ENCODE measurements at places on chromosomes 12 and 14.

DNA sequence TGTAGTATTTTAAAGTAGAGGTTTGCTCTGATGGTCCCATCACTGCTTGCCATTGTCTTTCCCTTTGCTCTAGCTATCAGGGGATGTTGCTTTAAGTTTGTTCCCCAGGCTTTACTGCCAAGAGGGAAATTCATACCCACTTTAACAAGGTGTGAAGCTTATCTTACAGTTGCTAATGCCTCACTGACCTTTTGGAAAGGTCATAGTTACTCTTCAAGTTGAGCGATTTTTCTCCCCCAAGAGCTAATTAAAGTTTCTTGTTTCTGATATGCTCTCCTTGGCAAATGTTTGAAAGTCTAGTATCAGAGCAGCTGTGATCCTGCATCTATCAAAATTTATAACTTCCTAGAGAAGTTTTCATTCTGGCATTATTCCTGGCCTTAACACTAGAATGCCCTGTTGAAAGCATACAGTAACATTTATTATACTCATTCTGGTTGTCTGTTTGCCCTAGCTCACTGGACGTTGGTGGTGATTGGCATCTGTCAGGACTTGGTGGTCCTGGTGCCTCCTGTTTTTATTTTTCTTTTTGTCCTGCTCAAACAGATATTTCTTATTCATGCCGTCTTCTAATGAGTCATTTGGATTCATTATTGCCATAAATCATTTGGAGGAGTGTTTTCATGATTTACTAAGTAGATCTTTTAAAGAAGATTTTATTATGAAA, 8.1 kb downstream of the ATP2A2 start:
- no peak for DNase-seq

- DNase-seq, result no peak
Measured at GRCh38 chr14:73712071-73712506, 2.1 kb downstream of the PNMA1 start.

DNA sequence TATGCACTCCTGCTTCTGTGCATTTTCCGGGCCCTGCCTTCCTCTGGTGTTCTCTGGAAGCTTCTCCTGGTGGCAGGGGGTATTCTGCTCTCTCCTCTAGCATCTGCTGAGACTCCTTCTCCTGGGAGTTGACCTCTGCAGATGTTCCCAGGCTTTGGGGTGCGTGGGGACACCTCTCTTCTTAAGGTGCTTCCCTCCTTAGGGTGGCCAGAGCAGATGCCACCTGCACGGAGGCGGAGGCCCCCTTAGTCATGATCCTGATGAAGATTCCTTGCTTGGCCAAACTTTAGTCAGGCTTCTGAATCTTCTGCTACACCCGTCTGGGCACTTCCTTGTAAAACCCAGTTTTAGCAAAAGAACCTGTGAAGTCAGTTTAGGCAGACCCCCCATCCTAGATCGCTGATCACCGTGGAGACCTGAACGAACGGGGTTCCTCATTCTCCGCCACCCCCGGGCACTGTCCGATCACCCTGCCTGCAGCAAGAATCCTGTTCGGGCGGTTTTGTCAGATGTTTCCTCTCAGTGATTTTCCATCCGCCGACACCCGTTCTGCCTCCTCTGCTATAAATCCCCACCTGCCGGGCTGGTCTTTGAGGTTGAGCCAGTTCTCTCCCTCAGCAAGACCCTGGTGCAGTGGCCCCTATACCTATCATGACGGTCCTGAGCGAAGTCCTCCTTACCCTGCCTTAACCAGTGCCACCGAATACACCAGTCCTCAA, 111.9 kb downstream of the CALM1 start:
- no peak for DNase-seq

- DNase-seq, result no peak
Measured at GRCh38 chr12:3743803-3744202, 9.1 kb downstream of the CRACR2A start.

DNA sequence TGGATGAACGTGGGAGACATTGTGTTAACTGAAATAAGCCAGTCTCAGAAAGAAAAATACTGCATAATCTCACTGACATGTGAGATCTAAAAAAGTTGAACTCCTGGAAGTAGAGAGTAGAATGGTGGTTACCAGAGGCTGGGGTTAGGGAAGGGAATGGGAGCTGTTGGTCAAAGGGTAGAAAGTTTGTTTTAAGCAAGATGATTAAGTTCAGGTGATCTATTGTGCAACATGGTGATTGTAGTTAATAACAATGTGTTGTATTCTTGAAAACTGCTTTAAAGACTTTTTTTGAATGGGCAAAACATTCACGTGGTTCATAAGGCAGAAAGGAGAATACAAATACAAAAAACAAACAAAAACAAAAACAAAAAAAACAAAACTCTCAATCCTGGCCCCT, 460.4 kb upstream of the TBX3 start:
- no peak for DNase-seq
